ENCODE measurements at places on chromosomes 13 and 19. TPM values are rescaled to one million over a fixed set of nuclear protein-coding genes. Genes with fewer than 3 reads are reported as not detected.

DNA sequence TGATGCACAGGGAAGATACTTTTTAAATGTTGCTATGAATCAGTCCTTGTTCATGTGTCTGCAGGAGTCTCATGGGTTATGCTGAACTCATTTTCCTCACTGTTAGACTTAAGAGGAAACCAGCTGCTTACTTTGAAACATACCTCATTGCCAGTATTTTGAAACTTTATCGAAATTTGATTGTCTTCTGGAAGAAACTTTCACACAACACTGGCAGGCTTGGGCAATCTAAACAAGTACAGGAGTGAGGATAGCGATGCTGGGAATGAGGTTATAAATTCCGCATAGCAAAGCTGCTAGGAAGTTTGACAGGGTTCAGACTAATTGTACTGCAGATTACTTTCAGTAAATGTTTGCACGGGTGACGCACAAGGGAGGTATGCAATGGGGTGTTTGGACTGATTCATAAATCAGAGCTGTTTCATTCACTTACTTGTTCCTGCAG lies 245.7 kb downstream of the DNAJC15 start:
- no peaks in the 10 kb centered on the region for H3K27me3 ChIP-seq
- H3K27ac ChIP-seq: peak overlapping the region; percentile 67
- H3K36me3 ChIP-seq: no peaks in the 10 kb centered on the region
- DNase-seq: peak; percentile 90
- peaks cover 36% of the 10 kb centered on the region for H3K4me1 ChIP-seq

- no peak for DNase-seq
- H3K27ac ChIP-seq: no peak overlapping the region
- no peak overlapping the region for H3K4me3 ChIP-seq
- H3K36me3 ChIP-seq: no peaks in the 10 kb centered on the region
- H3K4me1 ChIP-seq: no peaks in the 10 kb centered on the region
- H3K27me3 ChIP-seq: no peaks in the 10 kb centered on the region
Measured at GRCh38 chr13:29190298-29190697, 370.2 kb downstream of the MTUS2 start.

- no peaks in the 10 kb centered on the region for H3K4me1 ChIP-seq
- no peaks in the 10 kb centered on the region for H3K27me3 ChIP-seq
- H3K27ac ChIP-seq: no peak overlapping the region
- no peak for DNase-seq
- no peaks in the 10 kb centered on the region for H3K36me3 ChIP-seq
Measured at GRCh38 chr19:30049226-30049625, 107.2 kb downstream of the URI1 start.

DNA sequence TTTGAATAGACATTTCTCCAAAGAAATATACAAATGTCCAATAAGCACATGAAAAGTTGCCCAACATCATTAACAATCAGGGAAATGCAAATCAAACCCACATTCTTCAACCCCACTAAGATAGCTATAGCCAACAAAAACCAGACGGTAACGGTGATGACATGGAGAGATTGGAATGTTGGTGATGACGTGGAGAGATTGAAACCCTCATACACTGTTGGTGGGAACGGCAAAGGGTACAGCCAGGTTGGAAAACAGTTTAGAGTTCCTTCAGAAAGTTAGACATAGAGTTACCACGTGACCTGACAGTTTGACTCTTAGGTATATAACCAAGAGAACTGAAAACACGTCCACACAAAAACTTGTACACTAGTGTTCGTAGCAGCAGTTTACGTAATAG lies 48.1 kb downstream of the TNFRSF19 start:
- no peak overlapping the region for H3K4me3 ChIP-seq
- peak overlapping the region; percentile 75 for H3K27ac ChIP-seq
- peak; percentile 59 for DNase-seq

- H3K4me1 ChIP-seq: no peaks in the 10 kb centered on the region
- no peak overlapping the region for H3K27ac ChIP-seq
- no peak for DNase-seq
Measured at GRCh38 chr13:32114284-32114950, 82.8 kb downstream of the FRY start.

DNA sequence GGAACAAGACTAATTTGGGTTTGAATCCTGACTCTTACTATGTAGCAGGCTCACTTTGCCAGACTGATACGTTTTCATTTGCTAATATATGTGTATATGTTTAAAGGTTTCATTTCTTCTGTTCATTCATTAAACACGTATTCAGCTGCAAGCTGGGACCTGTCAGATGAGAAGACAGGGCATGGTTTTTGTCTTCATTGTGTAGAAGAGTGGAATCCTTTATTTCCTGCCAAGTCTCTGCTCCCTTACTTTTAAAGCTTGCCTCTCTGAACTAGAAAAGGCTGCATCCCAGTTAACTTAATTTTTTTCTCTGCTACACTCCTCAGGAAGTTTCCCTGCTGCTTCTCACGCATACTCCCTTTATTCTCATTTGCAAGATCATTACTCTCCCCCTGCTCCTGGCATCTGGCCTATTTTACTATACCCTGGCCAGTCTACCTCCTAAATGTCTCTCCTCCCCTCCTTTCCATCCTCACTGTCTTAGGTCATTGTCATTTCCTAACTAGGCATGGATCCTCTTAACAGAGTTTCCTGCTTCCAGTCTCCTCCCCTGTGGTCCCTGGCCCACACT lies 141.0 kb upstream of the TMTC4 start:
- peaks cover 15% of the 10 kb centered on the region for H3K4me1 ChIP-seq
- no peak overlapping the region for H3K4me3 ChIP-seq
- H3K36me3 ChIP-seq: no peaks in the 10 kb centered on the region
- DNase-seq: no peak
- H3K27me3 ChIP-seq: no peaks in the 10 kb centered on the region
- peak overlapping the region; percentile 10 for H3K27ac ChIP-seq

- H3K4me3 ChIP-seq: peak overlapping the region; percentile 98
- peaks cover 9% of the 10 kb centered on the region for H3K4me1 ChIP-seq
- no peaks in the 10 kb centered on the region for H3K27me3 ChIP-seq
Measured at GRCh38 chr19:1592024-1592754, 476 bp downstream of the MBD3 start.

- no peaks in the 10 kb centered on the region for H3K36me3 ChIP-seq
- DNase-seq: no peak
- H3K4me1 ChIP-seq: no peaks in the 10 kb centered on the region
- H3K27ac ChIP-seq: no peak overlapping the region
- H3K4me3 ChIP-seq: no peak overlapping the region
- no peaks in the 10 kb centered on the region for H3K27me3 ChIP-seq
Measured at GRCh38 chr13:94813920-94814475, 101.7 kb upstream of the SOX21 start.

SMAD9 gene
- 1.2 TPM for total RNA-seq

- no peak for DNase-seq
- H3K36me3 ChIP-seq: no peaks in the 10 kb centered on the region
- no peaks in the 10 kb centered on the region for H3K4me1 ChIP-seq
- H3K27ac ChIP-seq: no peak overlapping the region
- H3K4me3 ChIP-seq: no peak overlapping the region
- no peaks in the 10 kb centered on the region for H3K27me3 ChIP-seq
Measured at GRCh38 chr19:1549332-1549945, 18.7 kb downstream of the MEX3D start.

WDR62 gene
- total RNA-seq: 30.6 TPM

DNA sequence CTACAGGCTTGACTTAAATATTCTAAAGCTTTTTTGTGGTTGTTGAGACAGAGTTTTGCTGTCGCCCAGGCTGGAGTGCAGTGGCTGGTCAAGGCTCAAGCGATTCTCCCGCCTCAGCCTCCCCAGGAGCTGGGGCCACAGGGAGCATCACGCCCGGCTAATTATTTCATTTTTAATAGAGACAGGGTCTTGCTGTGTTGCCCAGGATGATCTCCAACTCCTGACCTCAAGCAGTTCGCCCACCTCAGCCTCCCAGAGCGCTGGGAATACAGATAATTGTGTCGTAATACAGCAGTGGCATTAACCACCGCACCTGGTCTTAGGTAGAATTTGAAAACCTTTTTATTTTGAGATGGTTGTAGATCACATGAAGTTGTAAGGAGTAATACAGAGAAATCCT lies 1.5 kb upstream of the DCUN1D2 start:
- DNase-seq: no peak
- H3K27ac ChIP-seq: peak overlapping the region; percentile 72
- H3K4me1 ChIP-seq: peaks cover 37% of the 10 kb centered on the region
- no peaks in the 10 kb centered on the region for H3K27me3 ChIP-seq
- peaks cover 8% of the 10 kb centered on the region for H3K36me3 ChIP-seq

DNA sequence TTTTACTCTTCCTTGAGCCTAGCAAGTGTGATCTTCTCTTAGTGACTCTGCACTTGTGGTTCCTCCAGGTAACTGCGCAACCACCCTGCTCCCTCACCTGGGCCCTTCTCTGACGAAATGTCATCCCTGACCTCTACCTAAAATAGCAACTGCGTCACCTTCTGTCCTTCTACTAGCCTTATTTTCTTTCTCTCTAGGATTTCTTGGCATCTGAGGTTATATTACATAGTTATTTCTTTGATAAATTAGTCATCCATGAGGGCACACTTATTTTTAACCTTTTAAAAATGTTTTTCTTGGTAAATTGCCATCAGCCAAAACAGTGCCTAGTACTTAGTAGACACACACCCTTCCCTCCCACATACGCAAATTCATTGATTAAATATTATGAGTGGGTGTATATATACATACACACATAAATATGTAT lies 355.5 kb downstream of the ENOX1 start:
- no peak overlapping the region for H3K4me3 ChIP-seq
- H3K27me3 ChIP-seq: no peaks in the 10 kb centered on the region
- no peak for DNase-seq
- H3K36me3 ChIP-seq: no peaks in the 10 kb centered on the region

CEACAM4 gene
- not detected for total RNA-seq

GRCh38 chr13:114272977-114273376 lies 8.4 kb upstream of the UPF3A start:
- no peak overlapping the region for H3K4me3 ChIP-seq
- H3K27ac ChIP-seq: no peak overlapping the region
- no peaks in the 10 kb centered on the region for H3K27me3 ChIP-seq
